Daoy (cell line): ENCODE measurements at places on chromosomes 3 and 15. TPM values are rescaled to one million over a fixed set of nuclear protein-coding genes. Genes with fewer than 3 reads are reported as not detected.

DNA sequence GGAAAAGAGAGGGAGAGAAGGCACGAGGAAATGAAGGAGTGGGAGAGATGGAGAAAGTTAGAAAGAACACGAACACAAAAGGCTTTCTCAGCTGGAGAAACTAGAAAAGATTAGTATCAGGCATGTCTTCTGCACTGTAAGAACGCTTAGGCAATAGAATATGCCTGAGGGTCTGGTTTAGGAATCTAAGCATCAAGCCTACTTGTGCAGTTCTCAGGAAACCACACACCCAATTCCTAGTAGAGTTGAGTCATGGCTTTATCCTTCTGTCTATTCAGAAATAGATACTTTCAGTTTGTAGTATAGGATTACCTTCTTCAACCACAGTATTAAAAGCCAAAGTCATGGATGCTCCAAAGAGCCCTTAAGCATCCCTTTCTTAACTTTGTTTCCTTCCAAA, 969.4 kb downstream of the NTRK3 start:
- peak; percentile 53 for DNase-seq

DNA sequence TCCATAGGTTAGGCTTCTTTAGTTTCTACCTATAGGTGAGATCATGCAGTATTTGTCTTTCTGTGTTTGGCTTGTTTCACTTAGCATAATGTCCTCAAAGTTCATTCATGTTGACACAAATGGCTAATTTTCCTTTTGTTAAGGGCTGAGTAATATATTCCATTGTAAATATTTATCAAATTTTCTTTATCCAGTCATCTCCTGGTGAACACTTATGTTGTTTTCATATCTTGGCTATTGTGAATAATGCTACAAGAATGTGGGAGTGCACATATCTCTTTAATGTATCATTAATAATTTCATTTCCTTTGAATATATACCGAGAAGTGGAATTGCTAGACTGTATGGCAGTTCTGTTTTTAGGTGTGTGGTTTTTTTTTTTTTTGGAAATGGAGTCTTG, 250.9 kb upstream of the SEMA6D start:
- no peak for DNase-seq

DNA sequence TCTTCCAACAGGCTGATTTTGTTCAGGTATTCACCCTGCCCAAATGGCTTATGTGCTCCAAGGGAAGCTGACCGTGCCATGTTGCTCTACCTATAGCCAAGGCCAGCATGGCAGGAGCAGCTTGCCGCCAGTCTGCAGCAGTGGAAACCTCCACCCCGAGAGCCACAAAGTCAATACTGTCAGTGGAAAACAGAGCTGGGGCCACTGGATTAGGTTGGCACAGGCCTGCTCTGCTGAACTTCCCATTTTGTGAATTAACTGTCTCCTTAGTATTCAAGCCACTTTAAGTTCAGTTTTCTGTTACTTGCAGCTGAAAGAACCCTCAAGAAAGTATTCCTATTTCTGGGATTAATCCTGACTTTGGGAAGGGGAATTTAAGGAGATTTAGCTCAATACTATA, 63.8 kb upstream of the XCR1 start:
- no peak for DNase-seq

ITIH1 gene
- not detected in 2 replicates for total RNA-seq

ACOX2 gene
- total RNA-seq = 0.11 and 4.2 TPM in 2 replicates

RETNLB gene
- not detected in 2 replicates for total RNA-seq
